CD4-positive, alpha-beta T cell treated with Interleukin-17A for 1 hour (primary cell): ENCODE measurements at places on chromosomes 11 and 22.

GRCh38 chr11:33835143-33835878 is 56.6 kb downstream of the LMO2 start:
- no peak for DNase-seq

DNA sequence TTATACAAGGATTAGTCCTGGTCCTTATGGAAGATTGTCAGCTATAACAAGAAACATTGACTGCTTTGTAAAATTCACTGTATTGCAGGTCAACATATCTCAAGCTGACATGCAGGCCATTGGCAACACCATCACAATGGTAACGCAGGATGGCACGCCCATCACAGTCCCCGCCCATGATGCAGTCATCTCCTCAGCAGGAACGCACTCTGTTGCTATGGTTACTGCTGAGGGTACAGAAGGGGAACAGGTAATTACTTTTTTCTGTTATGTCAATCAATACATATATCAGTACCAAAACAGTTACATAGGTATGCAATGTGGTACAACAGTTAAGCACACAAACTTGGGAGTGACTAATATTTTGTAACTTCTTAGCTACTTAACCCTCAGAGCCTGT is 55.3 kb downstream of the ZNF143 start:
- DNase-seq = peak; percentile 10

DNA sequence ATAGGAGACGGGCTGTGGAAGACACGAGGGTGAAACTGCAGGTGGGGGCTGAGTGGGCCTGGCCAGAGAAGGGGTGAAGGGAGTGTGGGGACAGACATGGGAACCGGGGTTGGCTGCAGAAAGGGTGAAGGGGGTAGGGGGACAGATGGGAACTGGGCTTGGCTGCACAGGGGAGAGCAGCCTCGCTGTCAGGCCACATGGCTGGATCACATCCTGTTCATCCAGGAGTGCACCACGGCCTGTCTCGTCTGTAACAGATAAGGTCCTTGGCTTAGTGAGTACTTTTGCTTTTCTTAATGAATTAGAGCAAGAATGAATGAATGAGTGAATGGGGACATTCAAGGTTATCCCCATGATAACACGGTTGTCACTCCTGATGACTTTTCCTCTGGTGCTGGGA is 13.5 kb downstream of the FBLN1 start:
- DNase-seq = no peak

- DNase-seq = no peak
Measured at GRCh38 chr11:57637626-57638004, 12.1 kb downstream of the YPEL4 start.

DNA sequence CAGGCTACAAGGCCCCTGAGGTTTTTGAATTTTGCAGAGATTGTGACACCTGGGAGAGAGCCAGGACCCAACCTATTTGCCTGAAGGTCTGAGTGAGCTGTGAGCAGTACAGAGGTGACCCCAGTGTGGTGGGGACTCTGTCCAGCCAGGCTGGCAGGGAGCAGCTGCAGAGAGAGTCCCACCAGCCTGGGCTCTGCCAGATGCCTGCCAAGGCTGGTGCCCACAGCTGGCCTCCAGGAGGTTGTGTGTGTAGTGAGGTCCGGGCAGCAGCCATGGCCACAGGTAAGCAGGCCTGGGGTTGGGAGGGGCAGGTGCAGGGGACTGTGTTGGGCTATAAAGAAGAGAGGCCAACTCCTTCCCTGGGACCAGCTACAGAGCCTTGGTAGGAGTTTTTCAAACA is 144.8 kb downstream of the CRYBB2 start:
- no peak for DNase-seq

DNA sequence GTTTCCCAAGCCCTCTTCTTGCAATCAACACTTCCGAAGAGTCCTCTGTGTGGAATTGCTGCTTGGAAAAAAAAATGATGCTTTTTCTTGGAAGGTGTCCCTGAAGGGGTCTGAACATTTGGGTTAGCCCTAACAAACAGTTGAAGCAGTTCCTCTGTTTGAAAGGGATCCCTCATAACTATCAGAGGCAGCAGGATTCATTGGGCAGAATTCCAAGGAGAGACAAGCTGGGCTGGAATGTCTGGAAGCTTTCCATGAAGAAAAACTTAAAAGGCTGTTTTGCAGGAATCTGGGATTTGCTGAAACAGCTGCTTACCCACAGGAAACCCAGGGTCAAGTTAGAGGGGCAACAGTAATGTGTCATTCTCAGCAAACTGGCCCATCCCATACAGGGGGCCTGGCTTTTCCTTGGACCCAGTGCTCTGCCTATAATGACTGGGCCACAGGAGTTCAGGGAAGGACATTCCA is 3.1 kb downstream of the CSNK2A3 start:
- no peak for DNase-seq

DNA sequence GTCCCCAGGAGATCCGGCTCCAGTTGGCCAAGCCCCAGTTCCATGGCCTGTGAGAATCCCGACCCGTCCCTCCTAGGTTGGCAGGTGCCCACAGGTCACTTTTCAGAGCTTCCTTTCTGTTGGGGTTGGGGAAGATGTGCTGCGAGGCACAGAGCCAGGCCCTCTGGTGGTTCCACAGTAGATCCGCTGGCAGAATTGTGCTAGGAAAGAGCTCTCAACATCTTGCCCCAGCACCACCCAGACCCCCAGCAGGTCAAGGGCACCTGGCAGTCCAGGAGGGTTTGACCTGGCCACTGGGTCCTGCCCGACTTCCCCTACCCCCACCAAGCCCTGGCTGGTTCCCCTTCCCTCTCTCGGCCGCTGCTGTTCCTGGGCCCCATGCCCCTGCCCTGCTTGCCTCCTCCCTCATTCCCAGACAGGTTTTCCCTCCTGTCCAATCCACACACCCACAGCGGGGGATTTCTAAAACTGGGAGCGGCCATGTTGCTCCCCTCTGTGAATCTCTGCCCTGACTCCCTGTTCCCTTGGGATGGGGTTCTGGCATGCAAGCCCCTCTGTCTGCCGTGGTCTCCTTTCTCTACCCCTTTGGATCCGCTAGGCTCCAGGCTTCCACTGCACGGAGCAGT is 26.2 kb upstream of the GCAT start:
- DNase-seq = no peak

DNA sequence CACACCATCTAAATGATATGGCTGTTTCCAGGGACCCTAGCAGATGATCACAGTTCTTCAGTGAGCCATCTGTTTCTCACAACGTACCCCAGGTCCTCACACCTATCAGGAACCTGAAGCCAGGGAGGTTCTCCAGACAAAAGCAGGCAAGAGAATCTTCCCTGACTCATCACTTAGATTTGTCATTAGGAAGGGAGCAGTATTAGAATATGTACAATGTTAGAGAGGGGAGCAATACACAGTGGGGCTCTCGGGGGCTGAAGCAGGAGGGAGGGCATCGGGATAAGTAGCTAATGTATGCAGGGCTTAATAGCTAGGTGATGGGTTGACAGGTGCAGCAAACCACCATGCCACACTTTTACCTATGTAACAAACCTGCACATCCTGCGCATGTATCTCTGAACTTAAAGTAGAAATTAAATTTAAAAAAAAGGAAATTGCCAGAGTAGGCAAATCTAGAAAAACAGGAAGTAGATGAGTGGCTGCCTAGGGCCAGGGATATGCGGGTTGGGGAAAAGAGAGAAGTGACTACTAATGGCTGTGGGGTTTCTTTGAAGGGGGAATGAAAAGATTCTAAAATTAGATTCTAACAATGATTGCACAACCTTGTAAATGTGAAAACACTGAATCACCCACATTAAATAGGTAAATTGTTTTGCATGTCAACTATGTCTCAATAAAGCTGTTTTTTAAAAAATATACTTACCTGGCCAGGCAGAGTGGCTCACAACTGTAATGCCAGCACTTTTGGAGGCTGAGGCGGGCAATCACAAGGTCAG is 14.4 kb downstream of the C22orf42 start:
- DNase-seq = peak; percentile 23

- DNase-seq = no peak
Measured at GRCh38 chr11:12249590-12250260, 127.6 kb upstream of the PARVA start.

DNA sequence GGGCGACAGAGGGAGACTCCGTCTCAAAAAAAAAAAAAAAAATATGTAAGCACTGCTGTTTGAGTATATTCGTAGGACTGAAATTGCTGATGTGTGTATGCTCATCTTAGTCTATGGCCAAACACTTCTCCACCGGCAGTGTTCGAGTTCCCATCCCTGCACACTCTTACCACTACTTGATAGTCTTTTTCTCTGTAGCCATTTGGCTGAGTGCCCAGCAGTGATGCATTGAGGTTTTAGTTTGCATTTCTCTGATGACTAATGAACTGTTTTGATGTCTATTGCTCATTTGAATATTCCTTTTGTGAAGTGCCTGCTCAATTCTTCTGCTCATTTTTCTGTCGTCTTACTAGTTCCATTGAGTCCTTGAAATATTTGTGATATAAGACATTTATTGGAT is 1.9 kb downstream of the TIRAP start:
- peak; percentile 84 for DNase-seq

GRCh38 chr11:130467116-130467900 is 18.9 kb downstream of the ADAMTS15 start:
- DNase-seq = no peak

GRCh38 chr22:20514658-20515406 is 7.4 kb downstream of the MED15 start:
- no peak for DNase-seq

DNA sequence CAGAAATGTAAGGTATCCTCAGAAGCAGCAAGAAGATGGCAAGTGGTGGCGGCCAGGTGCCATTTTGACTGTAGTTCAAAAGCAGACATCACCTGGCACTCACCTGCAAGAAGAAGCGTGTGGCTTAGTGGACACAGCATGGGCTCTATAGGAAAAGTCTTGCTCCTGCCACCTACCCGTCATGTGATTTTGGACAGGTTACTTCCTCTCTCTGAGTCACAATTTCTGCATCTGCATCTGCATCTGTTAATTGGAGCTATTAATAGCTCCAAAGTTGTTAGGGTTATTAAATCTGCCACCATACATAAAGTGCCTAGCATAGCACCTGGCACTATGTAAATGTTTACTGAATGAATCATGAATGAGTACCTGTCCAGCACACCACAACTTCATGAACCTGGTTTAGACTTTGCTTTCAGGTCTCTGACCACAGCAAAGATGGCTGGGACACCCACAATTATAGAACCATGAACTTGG is 16.8 kb downstream of the RAB30 start:
- no peak for DNase-seq

DNA sequence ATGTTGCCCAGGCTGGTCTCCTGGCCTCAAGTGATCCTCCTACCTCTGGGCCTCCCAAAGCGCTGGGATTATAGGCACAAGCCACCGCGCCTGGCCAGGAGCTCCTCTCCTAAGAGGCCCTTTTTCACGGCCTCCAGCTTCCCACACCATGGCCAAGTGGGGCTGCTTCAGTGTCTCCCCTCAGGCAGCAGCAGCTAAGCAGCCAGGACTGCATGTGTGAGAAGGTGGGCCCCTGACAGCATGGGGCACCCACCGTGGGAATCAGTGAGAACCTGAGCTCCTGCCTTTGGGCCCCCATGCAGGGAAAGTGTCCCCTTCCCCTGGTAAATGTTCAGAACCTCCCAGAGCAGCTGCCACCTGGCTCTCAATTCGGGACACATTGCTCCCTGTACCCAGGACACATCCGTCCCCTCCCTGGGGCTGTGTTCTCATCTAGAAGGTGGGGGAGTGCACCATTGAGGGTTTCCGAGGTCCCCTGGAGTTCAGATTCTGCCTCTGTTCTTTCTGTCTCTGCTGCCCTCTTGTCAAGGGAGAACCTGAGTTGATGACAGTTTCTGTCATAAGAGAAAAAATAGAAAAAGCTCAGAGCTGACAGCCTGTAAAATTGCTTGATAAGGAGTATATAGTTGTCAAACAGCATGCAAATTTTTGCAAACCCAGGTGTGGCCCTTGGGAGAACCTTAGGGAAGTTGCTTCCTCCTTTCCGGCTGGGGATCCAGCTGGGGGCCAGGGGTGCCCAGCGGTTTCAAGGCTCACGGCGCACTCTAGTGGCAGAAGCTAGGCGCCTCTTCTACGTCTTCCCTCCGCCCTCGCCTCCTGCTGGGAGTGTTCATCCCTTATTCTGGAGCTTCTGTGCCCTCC is 29.7 kb downstream of the FAM83F start:
- DNase-seq = peak; percentile 60

GRCh38 chr22:49658902-49659280 is 168.8 kb downstream of the BRD1 start:
- DNase-seq = no peak

DNA sequence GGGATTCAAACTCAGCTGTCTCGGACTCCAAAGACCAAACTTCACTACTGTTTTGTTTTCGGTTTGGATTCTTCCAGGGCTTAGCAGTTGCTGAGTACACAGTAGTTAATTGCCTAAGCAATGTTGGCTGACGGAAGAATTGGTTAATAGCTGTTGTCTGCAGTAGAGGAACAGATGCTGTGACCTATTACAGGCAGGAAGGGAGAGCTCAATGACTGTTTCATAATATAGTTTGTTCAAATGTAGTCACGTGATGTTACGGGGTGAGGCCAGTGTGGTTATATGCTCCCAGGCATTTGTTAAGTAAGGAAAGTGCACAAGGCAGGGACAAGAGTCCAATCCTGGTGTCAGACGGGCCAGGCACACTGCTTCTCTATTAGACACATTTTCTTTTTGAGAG is 222.6 kb upstream of the CCDC90B start:
- DNase-seq = no peak

GRCh38 chr11:36719358-36720107 is 121.5 kb upstream of the RAG2 start:
- no peak for DNase-seq

DNA sequence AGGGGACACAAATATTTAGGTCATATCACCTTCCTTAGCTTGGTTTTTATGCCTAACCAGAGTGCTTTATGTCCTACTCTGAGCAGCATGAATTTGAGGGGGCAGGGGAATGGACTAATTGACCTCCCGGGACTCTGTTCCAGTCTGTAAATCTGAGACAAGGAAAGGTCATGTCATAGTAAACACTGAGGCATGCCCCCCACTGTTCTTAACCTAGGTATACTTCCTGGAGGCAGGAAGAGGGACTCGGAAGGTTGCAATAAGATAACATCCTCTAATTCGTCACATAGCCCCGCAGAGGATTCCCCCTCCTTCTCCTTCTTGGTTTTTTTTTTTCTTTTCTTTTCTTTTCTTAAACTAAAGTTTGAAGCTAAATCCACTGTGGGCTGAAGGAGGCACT is 540.3 kb upstream of the CADM1 start:
- no peak for DNase-seq

DNA sequence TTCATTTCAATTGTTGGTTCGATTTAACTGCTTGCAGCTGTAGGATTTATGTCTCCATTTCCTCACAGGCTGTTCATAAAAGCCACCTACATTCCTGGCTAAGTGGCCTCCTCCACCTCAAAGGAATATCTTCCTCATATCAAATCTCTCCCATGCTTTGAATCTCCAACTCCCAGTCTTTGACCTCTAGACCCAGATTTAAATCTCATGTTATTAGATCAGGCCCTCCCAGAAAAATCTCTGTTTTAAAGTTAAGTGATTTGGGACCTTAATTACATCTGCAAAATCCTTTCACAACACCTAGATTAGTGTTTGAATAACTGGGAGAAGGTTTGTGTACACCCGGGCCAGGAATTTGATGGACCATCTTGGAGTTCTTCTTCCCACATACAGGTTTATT is 33.9 kb upstream of the POLA2 start:
- no peak for DNase-seq
